ENCODE measurements at places on chromosomes 5 and 9. TPM values are rescaled to one million over a fixed set of nuclear protein-coding genes. Genes with fewer than 3 reads are reported as not detected.
A peak's percentile ranks its signal among the peaks of the same experiment; 100 is the strongest.

Gene SLC25A2
- 0.23 TPM for total RNA-seq

GRCh38 chr5:148831590-148832565, 5.5 kb downstream of the ADRB2 start:
- no peak for DNase-seq

GRCh38 chr9:71816916-71817451, 48.7 kb upstream of the CEMIP2 start:
- DNase-seq = no peak

DNA sequence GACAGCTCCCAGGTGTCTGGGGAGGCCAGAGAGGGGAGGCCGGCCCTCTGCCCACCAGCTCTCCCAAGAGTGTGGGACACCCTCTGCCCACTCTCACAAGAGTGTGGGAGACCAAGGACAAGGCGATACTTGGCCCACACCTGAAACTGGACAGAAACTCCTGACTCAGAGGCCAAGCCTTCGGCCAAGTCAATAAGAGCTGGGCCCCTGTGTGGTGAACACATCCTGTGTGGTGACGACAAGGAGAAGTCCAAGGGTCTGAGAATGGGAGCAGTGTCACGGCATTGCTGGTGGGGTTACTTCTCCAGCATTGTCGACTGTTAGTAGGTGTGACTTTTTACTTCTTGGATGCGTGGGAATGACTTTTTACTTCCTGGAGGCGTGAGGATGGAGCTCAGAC, 14.6 kb upstream of the F2RL1 start:
- DNase-seq = no peak

Gene CAST
- total RNA-seq = 99.3 TPM

Gene SAXO1
- not detected for total RNA-seq

- DNase-seq = no peak
Observed at GRCh38 chr5:131751506-131751905, 45.3 kb downstream of the FNIP1 start.

- DNase-seq = peak; percentile 65
Observed at GRCh38 chr5:96873449-96873848, 2.9 kb upstream of the ERAP2 start.

Gene DMRTA1
- not detected for total RNA-seq

- no peak for DNase-seq
Observed at GRCh38 chr9:85941622-85941940, 635 bp downstream of the NAA35 start.

DNA sequence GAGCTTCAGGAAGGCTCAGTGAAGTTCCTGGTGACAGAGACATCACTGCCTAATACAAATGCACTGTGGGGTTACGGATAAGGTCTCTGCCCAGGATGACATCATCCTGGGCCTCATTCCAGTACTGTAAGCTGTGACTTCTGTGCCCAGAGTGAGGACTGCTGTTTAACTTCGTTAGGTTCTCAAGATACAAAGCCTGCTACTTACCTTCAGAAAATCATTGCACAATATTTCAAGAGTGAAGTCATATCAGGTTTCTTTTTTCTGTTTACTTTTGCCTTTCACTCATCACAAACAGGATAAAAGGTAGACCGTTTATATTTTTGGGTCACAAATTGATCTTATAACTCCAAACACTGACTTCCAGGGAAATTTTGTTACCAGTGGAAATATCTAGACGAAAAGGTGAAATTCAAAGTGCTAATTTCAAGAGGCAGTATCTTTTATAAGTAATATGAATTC, 241.2 kb downstream of the PIK3R1 start:
- DNase-seq = no peak

- DNase-seq = no peak
Observed at GRCh38 chr5:117761186-117761585, 1186.6 kb upstream of the SEMA6A start.

Gene IFNE
- not detected for total RNA-seq

Gene GABBR2
- total RNA-seq = not detected

GRCh38 chr5:61775901-61776300, 443.8 kb downstream of the ZSWIM6 start:
- DNase-seq = no peak

DNA sequence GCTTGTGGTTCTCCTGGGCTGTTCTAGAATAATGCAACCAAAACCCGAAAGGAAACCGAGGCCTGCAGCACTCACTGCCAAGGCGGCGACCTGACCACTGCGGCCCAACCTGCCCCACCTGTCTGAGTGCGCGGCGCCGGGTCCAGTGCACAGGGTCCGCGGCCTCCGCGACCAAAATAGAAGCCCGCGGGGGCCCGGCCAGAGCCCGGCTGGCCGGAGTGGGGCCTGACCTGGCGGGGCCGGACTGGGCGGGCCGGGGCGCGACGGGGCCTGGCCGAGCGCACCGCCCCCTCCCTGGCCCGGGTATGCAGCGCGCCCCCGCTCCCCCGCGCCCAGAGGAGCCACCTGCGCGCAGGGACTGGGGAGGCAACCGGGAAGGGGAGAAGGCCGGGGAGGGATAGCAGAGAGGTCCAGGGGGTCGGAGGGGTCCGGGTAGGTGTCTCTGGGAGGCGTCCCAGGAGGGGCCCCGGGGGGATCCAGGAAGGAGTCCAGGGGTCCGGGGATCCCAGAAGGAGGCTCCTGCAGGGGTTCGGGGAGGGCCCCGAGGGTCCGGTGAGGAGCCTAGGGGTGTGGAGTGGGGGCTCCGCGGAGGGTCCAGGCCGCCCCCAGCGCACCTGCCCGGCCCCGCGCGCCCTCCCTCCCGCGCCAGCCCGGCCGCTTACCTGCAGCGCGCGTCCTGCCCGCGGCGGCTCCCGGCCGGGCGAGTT, 503 bp downstream of the SEMA4D start:
- peak; percentile 85 for DNase-seq

GRCh38 chr5:83227611-83228010, 150.3 kb downstream of the XRCC4 start:
- DNase-seq = no peak

DNA sequence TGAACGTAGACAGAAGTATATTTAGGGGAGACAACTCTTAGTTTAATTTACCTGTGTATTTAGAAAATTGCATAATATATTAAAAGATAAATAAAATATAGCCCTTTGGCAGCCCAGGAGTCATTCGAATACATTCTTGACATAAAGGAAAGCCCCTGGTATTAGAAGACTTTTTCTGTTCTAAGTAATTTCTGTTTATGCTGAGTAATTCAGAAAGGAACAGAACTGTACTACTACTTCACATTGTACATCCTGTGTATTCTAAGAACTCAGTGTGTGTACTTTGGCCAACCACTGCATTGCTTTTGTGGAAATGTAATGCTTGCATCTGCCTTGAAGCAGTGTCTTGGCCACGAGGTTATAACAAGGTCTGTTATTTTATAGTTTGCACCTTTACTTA, 136.4 kb downstream of the KDM4C start:
- peak; percentile 76 for DNase-seq

Gene COL27A1
- 9.7 TPM for total RNA-seq

Gene SPATA31D4
- not detected for total RNA-seq

DNA sequence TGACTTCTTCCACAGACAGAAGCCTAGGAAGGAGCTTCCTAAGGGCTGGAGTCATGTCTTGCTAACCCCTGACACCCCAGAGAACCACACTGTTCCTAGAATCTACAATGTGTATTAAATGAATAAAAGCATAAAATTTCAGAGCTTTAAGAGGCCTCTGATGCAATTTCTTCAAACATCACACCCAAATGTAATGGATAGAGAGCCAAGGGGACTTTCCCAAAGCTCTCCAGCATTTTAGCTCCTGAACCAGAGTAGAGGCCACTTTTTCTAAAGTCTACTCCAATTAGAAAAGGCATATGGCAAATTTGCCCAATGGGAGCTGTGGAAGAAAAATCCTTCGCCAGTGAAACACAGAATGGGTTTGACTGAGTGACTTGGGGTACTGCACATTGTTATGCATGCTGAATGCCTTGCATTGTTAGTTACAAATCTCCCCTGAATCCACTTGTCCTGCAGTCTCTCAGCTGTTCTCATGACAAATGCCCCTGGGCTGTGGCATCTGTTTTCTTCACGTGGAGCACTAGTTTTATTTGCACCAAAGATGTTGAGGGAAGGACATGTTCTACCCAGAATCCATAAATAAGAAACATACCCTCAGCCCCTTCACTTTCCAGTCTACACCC, 334.0 kb downstream of the ASTN2 start:
- DNase-seq = no peak

Gene HAVCR2
- total RNA-seq = 70.0 TPM

All from activated CD4-positive, alpha-beta T cell treated with anti-CD3 and anti-CD28 coated beads, Interleukin-2, amount 10 ng/mL, durations not matched to agents 24 days and 14 days (primary cell).